ENCODE measurements at places on chromosomes 2 and 18.

DNA sequence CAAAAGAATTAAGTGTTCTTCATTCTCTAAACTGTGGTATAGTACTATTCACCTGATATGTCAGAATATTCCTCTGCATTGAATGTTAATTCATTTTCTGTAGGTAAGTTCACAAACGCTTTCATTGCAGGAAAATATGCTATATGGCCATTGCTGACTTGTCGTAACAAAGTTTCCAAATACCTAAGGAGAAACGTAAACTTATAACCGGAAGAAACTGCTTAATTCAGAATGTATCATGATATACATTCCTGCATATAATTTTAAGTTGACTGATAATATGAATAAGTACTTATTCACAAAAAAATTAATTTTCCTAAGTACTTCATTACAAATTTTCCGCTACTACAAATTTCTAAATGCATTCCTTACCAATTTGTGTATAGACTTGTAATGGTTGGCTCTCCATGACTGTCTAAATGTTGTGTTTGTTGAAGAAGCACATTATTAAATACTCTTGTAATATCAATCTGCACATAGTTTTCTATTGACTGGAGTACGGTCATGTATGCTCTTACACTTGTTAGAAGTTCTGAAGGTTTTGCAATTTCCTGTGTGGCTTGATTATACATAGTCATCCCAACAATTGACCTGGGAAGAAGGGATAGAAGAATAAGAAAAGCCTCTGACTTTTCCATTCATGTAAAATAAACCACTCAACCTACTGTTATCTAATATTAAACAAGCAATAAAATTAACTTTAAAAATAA, 85.4 kb downstream of the NCKAP1 start:
- DNase-seq, result no peak

- no peak for DNase-seq
Observed at GRCh38 chr18:8174771-8175170, 434.5 kb upstream of the RAB12 start.

DNA sequence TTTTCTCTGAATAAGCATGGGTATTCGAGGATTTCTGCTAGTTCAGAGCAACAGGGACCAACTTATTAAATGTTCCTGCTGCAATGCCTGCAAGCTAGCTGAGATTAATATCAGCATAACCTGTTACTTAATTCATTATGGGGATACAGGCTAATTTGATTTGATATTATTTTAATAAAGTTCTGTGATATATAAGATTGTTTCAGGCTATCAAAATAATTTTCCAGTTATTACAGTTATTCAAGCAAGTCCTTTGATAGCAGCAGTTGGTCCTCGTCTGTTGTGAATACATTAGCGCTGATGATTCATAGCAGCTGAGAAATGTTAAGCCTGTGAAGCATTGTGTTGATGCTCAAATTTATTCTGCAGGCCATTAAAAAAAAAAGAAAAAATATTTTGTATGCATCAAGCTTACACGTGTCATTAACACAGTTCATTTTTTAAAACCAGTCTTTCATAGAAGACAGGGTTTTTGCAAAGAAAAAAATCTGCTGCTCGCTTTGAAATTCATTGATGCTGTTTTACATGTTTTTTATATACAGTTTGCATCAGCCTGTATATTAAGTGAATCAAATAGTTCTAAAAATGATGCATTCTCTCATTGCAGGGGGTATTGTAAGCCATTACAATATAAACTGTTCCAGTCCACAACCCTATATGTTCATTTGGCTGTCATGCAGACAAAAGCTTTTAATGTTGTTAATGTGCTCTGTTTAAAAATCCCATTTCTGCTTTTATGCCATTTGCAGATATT, 482.5 kb downstream of the BCL11A start:
- no peak for DNase-seq

DNA sequence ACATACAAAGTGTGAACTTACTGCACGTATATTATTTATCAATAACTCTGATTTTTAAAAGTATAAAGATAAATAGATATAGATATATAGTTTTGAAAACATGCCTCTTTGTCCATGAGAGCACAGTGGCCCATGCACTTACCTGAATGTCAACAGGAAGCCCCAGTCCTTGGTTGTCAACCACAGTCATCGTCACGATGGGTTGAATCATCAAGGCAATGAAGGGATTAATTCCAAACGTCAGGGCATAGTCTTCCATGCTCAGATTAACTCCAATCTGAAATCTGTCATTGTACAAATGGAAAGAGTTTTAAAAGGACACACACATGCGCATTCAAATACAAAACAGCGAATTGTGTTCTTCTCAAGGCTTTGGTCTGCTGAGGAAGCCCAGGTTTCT, 15.5 kb downstream of the SCYGR4 start:
- no peak for DNase-seq

- no peak for DNase-seq
Observed at GRCh38 chr2:8558096-8558495, 123.8 kb upstream of the ID2 start.

DNA sequence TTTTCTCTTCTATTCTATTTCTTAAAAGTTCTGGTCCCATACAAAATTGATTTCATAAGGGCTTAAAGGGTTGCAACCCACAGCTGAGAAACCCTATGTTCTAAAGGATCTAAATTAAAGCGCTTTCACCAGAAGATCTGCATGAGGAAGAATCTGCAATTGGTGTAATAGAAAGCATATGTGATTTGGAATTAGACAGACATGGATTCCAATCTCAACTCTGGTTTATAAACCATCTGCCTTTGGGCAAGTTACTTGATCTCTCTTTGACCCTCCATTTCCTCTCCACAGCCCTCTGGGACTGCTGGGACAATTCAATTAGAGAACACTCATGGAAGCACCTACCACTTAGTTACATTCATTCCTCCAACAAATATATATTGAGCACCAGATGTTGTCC, 178.7 kb downstream of the ANTXR1 start:
- no peak for DNase-seq

- DNase-seq, result no peak
Observed at GRCh38 chr18:53458268-53458667, 766.2 kb downstream of the MBD2 start.

DNA sequence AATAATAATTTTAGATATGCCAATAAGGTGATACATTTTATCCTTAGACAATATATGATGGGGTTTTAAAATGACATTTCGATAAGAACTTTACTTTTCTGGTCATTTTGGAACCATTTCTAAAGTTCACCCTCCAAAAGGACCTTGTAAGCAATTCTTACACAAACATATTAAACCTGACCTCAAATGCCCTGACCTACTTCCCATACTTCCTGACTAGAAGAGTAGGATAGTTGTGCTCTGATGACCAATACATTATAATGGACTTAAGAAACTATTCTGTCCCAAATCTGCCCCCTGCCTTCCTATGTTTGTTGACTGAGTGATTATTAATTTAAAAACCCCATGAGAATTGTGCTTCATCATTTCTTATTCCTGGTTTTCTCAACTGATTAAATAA, 24.6 kb downstream of the GCA start:
- DNase-seq, result no peak

GRCh38 chr2:41187376-41188122, 735.7 kb upstream of the SLC8A1 start:
- DNase-seq, result no peak

DNA sequence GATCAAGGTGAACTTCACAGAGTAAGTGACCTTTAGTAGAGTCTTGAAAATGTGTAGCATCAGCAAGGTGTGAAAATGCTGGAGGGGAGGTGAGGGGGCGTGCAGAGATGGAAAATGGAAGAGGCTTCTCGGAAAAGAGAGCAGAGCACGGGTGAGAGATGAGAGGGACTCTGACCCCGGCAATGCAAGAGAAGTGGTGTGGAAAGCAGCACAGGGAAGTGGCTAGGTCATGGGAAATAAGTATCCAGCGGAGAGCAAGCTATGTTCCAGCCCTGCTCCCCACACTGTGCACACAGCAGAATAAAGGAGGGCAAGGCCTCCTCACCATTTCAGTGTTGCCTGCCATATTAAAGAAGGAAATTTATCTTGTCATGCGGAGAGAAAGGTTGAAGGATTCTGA, 241.7 kb upstream of the DOK6 start:
- peak; percentile 5 for DNase-seq

DNA sequence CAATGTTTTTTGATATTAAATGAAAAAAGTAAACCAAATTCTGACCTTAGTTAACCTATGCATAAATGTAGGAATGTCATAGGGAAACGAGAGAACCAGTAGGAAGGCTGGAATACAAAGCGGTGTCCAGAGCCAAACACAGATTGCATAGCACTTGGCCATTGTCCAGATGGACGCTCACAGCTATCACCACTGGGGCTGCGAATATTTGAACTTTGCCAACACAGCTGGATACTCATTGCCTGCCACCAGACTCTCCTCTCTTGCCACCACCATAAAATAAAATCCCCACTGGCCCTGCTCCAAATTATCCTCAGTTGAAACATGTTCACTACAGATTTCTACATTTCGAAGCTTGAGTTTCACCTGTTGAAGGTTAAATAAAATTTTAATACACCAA, 159.3 kb upstream of the GULP1 start:
- no peak for DNase-seq

DNA sequence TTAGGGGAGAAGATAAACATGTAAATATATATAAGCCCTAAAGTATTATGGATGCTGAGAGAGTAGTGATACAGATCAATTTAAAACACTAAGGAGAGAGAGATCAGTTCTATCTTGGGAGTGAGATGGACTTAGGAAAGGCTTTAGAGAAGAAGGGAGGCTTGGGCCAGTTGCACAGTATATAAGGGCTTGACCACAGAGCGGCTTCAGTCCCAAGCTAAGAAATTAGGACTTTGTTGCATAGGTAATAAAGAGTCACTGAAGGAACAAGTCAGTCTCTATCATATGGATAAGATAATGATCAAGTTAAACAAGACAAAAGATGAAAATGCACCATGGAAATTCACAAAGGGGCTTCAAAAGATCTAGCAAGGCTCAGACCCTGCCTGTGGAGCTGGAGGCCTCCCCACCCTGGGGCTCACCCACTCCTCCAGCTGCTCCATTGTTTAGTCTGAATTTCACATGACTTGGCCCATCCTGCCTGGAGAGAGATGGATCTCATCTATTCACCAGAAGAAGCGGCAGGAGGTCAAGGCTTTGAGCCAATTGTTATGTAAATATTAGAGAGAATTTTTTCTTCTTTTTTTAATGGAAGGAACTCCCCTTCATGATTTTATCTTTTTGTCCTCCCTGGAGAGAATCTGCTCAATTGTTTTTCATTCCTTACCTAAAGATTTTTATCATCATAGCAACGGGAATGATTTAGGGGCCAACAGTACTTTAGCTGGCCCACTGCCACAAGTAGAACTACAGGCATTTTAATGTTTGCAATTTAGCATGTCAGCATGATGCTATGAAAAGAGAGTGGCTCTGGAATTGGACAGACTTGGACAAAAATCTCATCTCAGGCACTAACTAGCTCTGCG, 44.0 kb downstream of the GYPC start:
- no peak for DNase-seq

DNA sequence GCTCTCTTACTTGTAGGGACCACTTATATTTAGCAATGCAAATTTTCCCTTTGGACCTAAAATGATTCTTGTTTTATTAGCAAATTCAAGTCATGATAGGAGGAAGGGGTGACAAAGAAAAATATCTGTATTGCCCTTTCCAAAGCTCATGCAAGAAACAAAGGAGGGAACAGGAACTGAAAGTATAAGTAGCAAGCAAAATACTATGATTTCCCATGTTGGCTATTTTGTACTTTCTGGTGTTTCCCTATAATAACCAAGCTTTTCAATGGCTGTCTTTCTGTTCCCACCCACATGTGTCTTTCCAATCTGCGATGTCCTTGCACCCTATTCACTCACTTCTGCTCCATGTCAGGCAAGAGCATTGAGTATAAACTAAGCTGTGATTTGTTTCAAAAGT, 279.7 kb downstream of the RNF144A start:
- DNase-seq, result no peak

DNA sequence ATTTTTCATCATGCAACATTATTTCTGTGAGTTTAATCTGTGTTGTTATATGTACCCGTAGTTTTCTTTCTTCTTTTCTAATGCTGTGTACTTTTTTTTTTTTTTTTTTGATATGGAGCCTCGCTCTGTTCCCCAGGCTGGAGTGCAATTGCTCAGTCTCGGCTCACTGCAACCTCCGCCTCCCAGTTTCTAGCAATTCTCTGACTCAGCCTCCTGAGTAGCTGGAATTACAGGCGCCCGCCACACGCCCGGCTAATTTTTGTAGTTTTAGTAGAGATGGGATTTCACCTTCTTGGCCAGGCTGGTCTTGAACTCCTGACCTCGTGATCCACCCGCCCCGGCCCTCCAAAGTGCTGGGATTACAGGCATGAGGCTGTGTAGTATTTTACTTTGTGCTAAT, 155.4 kb downstream of the GALR1 start:
- no peak for DNase-seq

DNA sequence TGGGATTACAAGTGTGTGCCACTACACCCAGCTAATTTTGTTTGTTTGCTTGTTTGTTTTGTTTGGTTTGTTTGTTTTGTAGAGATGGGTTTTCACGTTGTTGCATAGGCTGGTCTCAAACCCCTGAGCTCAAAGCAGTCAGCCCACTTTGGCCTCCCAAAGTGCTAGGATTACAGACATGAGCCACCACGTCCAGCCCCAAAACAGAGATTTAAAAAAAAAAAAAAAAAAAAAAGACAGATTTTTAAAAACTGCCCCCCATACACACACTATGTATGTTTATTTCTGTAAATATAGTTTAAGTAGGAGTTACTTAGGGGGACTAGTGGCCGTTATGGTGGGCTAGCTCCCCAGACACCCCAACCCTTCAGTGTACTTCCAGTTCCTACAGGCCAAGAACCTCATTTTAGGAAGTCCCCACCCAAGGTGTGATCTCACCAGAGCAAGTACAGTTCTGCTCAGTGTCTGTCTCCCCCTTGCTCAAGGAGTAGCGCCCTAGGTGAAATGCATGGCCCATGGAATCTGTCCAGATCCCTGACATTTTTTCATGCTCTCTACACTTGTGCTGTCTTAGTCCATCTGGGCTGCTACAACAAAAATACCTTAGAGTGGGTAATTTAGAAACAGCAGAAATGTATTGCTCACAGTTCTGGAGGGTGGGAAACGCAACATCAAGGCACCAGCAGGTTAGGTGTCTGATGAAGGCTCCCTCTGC, 1.6 kb upstream of the TMBIM1 start:
- DNase-seq, result no peak

GRCh38 chr2:85961754-85962153, 73.0 kb upstream of the ST3GAL5 start:
- DNase-seq, result no peak

DNA sequence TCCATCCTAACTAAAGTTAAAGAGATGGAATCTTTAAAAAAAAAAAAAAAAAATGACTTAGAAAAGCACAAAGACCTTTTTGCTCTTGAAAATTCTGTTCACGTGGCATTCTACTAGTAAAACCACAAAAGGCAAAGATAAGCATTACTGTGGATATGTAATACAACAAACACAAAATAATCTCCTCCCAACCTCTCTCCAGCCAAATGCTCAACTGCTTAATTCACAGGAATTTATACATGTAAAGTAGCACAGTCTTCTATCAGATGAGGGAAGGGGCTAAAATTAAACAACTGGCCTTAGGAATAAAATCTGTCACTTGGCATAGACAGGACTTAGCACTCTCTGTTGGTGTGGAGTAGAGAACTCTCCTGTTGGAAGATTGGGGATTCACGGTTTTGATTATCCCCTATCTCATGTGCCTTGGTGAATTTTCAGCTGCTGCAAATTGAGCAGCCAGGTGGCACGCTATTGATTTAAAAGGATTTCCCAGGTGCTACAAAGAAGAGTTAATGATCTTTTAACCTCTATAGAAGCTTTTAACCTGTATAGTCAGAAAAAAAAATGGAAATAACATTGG, 57.4 kb downstream of the ATIC start:
- no peak for DNase-seq

Measured in HuH-7 (cell line).